ENCODE measurements at places on chromosomes 7 and 10.
A peak's percentile ranks its signal among the peaks of the same experiment; 100 is the strongest.

- DNase-seq, result no peak
Measured at GRCh38 chr7:30977222-30977621, 13.5 kb downstream of the GHRHR start.

- no peak for DNase-seq
Measured at GRCh38 chr7:19944363-19945120, 171.1 kb upstream of the TMEM196 start.

DNA sequence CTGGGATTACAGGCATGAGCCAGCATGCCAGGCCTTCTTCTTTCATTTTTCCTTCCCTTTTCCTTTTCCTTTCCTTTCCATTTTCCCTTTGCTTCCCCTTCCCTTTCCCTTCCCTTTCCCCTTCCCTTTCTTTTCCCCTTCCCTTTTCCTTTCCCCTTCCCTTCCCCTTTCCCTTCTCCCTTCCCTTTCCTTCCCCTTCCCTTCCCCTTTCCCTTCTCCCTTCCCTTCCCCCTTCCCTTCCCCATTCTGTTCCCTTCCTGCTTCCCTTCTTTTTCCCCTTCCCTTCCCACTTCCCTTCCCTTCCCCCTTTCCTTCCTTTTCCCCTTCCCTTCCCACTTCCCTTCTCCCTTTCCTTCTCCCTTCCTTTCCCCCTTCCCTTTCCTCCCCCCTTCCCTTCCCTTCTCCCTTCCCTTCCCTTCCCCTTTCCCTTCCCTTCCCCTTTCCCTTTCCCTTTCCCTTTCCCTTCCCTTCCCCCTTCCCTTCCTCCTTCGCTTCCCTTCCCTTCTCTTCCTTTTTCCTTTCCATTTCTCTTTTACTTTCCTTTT, 712.2 kb upstream of the POM121L12 start:
- no peak for DNase-seq

DNA sequence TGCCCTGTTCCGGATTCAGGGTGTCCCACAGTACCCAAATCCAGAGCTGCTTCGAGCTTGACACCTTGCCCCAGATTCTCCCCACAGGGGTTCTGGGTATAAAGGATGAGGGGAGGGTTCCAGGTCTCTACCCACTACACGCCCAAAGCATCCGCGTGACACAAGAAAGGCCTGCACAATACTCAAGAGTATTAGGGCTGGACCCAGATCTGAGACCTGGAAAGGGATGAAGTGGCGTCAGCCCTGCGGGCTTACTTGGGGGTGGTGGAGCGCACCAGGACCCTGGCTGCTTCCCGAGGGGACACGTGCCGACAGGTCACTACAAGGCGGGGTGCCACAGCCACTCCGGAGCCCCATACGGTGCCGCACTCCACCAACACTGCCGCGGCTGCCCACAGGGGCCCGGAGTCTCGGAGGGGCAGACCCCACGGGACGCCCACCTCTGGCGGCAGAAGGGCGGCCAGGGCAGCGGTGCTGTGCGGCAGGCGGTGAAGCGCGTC, 1.3 kb downstream of the TYSND1 start:
- peak; percentile 30 for DNase-seq

DNA sequence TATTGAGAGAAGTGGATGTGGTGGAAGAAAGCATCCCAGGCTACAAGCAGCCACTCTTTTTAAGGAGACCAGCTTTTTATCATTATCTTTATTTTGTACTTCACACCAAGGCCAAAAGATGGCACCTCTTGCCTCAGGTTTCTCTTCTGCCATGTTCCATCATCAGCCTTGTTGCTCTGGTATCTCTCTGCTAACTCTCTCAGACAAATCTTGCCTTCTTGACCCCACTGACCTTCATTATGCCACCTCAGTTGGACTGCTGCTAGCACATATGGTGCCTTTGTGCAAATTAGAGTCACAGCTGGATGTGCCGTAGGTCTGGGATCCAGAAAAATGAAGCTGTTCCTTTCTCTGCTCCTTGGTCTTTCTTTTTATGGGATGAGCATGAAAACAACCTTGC, 47.1 kb upstream of the DYNC1I1 start:
- DNase-seq, result no peak

GRCh38 chr10:93106631-93107072, 33.0 kb downstream of the CYP26A1 start:
- no peak for DNase-seq

DNA sequence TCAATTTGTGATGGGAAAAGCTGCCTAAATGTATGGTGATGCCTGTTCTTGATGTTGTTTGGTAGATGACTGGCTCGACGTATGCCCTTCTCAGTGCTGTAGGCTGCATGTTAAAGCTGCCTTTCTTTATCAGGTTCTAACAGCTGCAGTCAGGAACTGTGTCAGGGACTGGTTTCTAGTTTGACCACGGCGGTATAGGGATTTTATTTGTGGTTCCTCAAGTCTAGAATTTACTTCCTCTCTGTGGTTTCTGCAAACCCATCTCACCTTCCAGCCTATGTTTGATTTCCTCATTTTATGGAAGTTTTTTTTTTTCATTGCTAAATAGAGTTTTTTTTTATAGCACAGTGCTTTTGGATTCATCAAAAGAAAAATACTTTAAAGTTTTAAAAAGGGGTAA, 26.5 kb downstream of the LMTK2 start:
- DNase-seq, result peak; percentile 51

DNA sequence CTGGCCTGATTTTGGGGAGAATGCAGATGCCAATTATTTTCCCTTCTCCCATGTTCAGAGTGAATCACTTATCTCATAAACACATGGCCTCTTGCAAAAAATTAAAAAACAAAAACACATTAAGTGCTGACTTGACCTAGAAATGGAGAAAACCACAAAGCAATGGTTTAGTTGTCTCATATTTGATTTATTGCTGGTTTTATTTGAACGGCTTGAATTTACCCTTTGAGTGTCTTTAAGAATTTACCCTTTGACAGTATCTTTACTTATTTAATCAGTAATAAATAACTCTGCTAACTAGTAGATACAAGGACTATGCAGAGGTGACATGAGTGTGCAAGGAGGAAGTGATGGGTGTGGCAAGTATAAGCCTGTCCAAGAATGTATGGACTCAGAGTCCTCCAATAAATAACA, 68.1 kb upstream of the GSDME start:
- no peak for DNase-seq

DNA sequence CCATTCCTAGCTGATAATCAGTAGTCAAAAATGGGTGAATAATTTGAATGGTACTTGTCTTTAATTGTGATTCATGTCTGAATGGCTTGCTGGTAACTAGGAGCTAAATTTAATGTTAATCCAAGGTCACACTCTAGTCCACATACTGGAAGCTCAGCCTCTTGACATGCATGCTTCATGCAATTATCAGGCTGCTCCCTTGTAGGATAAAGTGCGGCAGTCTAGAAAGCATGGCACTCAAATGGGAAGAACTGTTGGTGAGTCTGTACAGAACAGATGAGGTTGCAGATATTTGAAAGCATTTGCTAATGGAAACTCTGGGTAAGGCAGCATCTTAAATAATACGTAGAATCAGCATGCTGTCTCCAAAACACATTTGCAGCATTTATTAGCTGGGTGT, 499.4 kb downstream of the AUTS2 start:
- no peak for DNase-seq

GRCh38 chr10:42367532-42368230, 270.7 kb downstream of the ZNF33B start:
- DNase-seq, result peak; percentile 81

GRCh38 chr7:36854652-36855051, 130.4 kb upstream of the AOAH start:
- no peak for DNase-seq
